ENCODE measurements at places on chromosomes 6 and 20. TPM values are rescaled to one million over a fixed set of nuclear protein-coding genes. Genes with fewer than 3 reads are reported as not detected.

DNA sequence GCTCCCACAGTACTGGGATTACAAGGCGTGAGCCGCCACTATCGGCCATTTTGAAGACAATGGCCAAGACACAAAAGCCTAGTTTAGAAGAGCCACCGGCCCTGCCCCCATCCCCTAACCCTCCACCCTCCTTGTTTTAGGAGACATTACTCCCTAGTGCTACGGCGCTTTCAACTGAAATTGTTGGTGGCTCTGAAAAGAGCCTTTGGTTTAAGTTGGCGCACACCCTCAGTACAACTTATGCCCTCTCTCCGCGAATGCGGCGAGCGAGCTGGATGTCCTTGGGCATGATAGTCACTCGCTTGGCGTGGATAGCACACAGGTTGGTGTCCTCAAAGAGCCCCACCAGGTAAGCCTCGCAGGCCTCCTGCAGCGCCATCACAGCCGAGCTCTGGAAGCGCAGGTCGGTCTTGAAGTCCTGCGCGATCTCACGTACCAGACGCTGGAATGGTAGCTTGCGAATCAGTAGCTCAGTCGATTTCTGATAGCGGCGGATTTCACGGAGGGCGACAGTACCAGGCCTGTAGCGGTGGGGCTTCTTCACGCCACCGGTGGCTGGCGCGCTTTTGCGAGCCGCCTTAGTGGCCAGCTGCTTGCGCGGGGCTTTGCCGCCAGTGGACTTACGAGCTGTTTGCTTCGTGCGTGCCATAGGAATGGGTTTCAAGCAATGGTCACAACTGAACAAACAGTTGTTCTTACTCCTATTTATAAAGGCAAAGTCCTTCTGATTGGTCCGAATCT, 114.9 kb upstream of the BTN3A2 start:
- peak; percentile 74 for DNase-seq

- peak; percentile 86 for DNase-seq
Measured at GRCh38 chr20:62156592-62157386, 13.2 kb downstream of the SS18L1 start.

- no peak for DNase-seq
Measured at GRCh38 chr6:92415656-92416055, 1003.7 kb downstream of the EPHA7 start.

DNA sequence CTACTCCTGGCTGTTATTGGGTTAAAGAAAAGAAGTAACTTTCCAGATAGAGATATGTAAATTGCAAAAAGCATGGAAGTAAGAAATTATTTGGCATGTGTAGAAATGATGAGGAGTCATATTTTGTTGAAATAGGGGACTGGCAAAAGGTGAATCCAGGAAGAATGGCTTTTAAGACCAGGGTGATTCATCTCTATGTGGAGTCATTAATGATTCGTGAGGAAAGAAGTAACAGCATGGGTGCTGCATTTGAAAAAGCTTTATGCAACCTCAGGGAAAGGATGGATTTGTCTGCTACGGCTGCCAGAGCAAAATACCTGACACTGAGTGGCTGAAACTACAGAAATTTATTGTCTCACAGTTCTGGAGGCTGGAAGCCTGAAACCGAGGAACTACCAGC, 14.8 kb upstream of the SYNE1 start:
- DNase-seq = no peak

DNA sequence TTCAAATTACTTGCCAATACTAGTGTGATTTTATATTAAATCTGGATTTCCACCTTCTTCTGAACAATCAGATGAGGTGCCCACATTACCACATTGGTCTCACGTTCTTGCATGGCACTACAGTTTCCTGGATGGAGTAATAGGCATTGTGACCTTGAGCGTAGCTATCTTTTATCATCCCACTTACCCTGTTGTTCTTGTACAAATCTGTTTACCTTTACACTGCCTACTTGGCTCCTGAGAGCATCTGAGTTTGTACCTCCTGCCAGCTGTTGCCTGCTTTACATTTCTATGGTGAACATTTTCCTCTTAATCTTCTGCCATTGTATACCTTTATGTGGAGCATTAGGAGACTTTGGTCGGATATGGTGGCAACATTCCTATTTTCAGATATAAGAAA, 90.7 kb downstream of the AKAP7 start:
- DNase-seq = no peak

GRCh38 chr6:110563711-110564110, 87.3 kb upstream of the SLC22A16 start:
- DNase-seq = no peak

- no peak for DNase-seq
Measured at GRCh38 chr20:1625083-1625690, 5.4 kb upstream of the SIRPB1 start.

- DNase-seq = no peak
Measured at GRCh38 chr20:5670036-5670536, 80.1 kb upstream of the SHLD1 start.

DNA sequence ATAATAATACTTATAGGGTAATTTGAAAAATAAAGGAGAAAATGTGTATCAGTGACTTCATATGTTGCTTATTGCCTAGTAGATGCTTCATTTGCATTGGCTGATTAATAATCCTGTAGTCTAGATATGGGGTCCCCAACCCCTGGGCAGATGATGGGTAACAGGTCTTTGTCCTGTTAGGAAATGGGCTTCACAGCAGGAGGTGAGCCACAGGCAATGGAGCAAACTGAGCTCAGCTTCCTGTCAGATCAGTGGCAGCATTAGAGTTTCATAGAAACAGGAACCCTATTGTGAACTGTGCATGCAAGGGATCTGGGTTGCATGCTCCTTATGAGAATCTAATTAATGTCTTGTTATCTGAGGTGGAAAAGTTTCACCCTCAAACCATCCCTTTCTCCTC, 1049.5 kb upstream of the EPHA7 start:
- no peak for DNase-seq

GRCh38 chr6:111844921-111845320, 28.3 kb downstream of the FYN start:
- peak; percentile 56 for DNase-seq

- DNase-seq = no peak
Measured at GRCh38 chr6:44076356-44077213, 50.7 kb downstream of the MRPL14 start.

DNA sequence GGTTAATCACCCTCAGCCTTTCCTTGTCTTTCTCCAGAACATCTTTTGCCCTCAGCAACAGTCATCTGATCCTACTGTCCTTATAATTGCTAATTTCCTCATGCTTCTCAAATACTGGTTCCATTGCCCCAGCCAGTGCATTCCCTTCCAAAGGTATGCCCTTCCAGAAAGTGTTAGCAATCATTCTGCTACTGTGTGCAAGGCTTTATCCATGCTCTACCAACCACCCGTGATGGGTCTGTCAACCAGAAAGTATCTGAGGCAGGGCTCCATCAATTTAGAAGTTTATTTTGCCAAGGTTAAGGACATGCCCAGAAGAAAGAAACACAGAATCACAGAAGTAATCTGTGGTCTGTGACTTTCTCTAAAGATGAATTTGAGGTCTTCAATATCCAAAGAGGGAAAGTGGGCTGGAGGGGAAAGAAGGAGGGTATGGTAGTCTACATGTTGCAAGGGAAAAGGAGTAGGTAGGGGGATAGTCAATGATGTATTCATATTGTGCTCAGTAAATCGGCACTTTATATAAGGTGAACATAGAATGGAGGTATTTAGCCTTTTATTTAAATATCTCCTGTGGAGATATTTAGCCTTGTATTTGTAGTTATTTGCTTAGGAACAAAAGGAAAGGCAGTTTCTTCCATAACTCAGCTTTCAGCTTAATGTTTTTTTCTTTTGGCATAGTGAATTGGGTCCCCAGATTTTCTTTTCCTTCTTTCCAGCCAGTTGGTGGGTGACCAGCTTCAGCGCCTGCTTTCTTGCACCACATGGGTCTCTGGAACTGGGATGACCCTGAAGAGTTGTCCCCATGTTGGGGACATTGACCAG, 35.2 kb upstream of the PAQR8 start:
- DNase-seq = no peak

DNA sequence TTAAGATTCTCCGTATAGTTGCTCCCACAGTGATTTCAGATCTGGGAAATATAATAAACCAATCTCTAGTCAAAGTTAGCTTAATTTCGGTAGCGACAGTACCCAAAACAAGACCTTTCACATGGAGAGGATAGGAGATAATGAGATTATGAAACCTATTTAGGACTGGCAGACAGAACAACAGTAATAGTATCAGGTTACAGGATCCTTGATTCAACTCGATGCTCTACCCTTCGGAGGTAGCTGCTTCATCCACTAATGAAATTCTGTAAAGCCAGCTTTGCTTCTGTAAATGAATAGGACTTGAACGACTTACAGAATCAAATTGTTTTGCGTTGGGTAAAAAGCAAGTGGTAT, 534 bp upstream of the AKIRIN2 start:
- no peak for DNase-seq

GRCh38 chr6:30749554-30750378, 5.4 kb upstream of the IER3 start:
- DNase-seq = no peak

DNA sequence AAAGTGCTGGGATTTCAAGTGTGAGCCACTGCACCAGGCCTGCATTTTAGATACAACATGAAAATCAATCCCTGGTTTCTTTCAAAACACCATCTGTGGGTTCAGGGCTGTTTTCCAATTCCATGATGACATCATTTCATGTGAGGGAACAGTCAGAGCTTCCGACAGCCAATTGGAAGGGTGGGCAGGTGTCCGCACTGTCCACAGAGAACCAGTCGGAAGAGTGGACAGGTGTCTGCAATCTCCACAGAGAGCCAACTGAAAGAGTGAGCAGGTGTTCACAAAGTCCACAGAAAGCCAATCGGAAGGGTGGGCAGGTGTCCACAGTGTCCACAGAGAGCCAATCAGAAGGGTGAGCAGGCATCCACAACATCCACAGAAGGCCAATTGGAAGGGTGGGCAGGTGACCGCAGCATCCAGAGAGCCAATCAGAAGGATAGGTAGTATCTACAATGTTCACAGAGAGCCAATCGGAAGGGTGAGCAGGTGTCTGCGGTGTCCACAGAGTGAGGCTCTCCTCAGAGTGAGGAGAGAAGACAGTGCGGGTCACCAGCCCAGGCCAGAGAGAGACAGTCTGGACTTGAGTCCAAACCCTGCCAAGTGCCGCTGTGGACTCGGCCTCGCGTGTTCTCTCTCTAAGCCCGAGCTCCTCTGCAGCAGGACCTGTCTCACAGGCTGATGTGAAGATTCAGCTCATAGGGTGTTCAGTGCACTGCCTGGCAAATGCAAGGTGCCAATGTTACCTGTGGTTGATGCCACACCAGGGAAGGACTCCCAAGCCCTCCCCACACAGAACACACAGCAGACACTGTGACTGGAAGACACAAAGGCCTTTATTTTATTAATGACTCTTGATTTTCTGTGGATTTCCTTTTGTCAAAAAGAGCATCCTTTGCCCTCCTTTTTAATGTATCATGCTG, 57.3 kb downstream of the DLL1 start:
- DNase-seq = no peak

- no peak for DNase-seq
Measured at GRCh38 chr6:78607189-78607588, 260.2 kb upstream of the IRAK1BP1 start.

DNA sequence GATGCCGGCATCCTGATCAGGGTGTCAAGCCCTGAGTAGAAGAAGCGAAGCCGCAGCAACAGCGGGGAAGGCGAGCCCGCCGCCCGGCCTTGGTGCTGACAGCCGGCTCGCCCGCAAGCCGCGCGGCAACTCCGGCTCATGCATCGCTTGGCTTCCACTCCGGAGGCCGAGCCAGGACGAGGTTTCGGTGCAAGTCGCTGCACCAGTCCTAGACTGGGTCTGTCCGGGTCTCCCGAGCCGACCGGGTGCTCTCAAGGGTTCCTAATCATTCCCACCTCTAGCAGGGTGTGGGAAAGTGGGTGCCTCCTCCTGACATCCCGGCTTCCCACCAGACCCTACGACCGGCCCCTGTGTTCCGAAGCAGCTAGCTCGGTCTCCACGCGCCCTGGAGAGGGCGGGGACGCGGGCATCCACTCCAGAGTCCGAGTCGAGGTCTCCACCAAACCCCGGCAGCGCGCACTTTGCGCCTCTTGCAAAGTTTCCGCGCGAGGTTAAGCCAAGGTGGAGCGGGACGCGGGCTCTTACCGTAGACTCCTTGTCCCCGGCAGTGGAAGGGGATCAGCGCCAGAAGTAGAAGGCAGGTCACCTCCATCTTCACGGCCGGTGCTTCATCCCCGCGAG, 1.4 kb downstream of the MDGA1 start:
- peak; percentile 45 for DNase-seq

DNA sequence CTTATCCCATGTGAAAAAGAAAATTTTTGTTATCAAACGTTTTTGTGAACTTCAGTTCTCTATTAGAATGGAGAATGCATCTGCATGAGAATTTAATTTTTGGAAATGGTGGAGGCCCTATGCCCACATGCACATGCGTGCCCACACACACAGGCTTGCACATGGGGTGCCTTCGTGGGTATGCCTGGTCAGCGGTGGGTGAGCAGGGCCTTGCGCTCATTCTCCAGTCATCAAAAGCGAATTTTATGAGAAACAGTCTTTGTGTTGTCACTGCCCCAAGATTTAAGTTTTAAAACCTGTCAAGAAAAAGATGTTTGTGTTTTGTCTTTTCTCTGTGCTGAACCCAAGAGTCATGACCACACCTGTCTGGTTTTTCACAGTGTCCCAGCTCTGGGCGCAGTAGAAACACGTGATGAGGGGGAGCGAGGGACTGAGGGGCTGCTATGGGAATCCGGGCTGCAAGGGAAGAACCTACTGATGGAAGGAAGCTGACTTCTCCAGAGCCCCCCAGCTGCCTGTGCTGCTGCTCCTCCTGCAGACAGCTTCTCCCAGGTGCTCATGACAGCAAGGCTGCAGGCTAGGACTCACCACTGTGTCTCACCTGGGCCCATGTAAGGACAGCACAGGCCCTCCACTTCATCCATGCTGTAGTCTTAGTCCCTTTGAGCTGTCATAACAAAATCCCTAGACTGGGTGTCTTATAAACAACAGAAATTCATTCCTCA, 153.6 kb downstream of the SYCP2 start:
- no peak for DNase-seq

- no peak for DNase-seq
Measured at GRCh38 chr6:136873748-136874147, 48.4 kb upstream of the SLC35D3 start.

Gene CLVS2
- total RNA-seq = 0.46 TPM

Gene ID4
- 4.5 TPM for total RNA-seq

Gene ZNF334
- total RNA-seq = 18.7 TPM

Gene PI16
- 0.17 TPM for total RNA-seq

Gene SLC32A1
- total RNA-seq = 0.09 TPM

Gene C20orf202
- 0.22 TPM for total RNA-seq

Gene MTFR2
- total RNA-seq = 8.5 TPM

Gene DLGAP4
- total RNA-seq = 52.6 TPM

Gene FAM83B
- total RNA-seq = 3.9 TPM

Gene TRIM31
- total RNA-seq = 0.11 TPM

Gene SOX18
- total RNA-seq = 0.81 TPM

All from WTC11 (cell line).